Bronchial epithelial cell (primary cell): ENCODE measurements at places on chromosomes 11 and 22.

- peak; percentile 28 for DNase-seq
These were observed 686 bp downstream of the LMF2 start for GRCh38 chr22:50506611-50507420.

DNA sequence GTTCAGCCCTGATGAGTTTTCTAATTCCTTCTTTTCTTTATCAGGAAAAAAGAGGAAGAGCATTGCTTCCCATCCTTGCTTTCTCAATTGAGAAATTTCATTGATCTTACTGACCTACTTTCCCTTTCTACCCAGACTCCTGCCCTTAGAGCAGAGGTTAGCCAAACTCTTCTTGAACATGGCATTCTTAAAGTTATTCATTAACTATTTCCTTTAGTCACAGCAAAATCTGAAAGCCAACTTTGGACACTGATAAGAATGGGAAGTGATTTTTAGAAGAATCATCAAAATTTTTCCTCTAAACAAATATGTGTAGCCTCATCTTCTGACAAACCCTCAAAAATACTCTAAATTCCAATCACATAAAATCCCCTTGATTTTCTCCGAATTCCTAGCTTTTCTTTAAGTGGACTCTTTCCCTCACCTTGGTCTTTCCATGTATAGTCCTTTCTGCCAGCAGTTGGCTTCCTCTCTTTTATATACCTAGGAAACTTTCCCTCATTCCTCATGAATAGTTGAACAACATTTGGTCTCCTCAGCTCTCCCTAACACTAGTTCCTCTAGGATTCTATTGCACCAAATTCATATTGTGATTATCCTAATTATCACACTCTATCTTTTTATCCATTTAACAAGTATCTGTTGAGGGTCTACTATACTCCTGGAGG, 566.7 kb upstream of the CCDC90B start:
- DNase-seq: no peak

- DNase-seq: no peak
These were observed 126.0 kb upstream of the TTC12 start for GRCh38 chr11:113188371-113188834.

- DNase-seq: no peak
These were observed 7.8 kb upstream of the GRAMD4 start for GRCh38 chr22:46612341-46612903.

GRCh38 chr11:55503449-55503848, 50.8 kb upstream of the OR4C15 start:
- no peak for DNase-seq

- DNase-seq: peak; percentile 54
These were observed 69.3 kb downstream of the SHANK2 start for GRCh38 chr11:71182791-71183677.

DNA sequence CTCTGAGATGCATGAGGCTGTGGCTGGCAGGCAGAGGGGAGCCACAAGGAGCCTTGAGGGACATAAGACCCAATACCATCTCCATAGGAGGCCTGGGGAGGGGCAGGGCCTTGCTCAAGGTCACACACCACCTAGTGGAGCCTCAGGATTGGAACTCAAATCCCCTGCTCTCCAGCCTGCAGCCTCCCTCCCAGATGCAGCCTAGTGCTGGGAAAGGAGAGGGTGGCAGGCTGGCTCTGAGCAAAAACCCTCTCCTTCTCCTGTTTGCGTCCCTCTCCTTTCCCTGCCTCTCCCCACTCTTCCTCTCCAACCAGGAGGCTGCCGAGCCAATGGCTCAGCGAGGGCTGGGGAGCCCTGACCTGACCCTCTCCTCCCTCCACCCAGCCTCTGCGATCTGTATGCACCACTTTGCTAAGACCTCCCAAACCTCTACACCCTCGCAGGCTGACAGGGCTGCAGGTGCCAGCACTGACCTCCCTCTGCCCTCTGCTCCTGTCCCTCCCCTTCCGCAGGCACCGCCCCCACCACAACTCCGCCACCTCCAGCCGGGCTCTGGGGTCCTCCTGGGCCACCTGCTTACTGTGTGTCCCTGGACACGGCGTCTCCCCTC, 14.7 kb downstream of the IGLL1 start:
- DNase-seq: no peak

- no peak for DNase-seq
These were observed 3.3 kb downstream of the MRPL49 start for GRCh38 chr11:65125197-65126056.

DNA sequence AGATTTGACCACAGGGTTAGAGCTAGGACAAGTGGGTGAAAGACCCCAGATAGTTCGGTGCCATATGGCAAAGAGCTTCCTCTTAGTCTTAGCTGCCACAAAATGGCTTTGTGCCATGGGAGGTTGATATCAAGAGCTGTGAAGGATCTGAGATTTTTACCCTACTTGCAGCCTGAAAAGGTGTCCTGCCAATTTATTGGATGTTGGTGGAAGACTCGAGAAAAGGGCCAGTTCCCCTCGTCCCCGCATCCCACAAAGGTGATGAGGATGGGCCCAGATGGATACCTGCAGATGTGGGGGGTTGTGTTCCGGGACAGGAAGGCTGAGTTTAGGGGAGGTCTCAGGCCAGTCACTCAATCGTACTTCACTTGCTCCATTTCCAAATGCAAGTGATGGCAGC, 27.2 kb downstream of the YDJC start:
- no peak for DNase-seq

DNA sequence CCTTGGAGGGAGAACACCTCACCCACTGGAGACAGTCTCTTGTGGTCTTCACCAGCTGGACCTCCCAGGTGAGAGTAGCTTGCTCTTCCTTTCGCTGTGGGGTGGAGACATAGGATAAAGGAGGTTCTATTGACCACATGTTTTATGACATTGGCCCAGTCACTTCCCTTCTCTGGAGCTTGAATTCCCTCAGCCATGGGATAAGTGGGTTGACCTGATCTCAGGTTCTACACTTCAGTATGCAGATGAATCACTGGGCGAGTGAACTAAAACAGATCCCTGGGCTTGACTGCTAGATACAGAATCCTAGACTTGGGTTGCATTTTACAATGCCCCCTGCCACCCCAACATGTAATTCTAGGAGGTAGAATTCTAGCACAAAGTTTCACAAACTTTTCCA, 54.8 kb upstream of the PRSS23 start:
- DNase-seq: peak; percentile 54

- DNase-seq: no peak
These were observed 50.8 kb downstream of the BRD1 start for GRCh38 chr22:49776891-49777290.

GRCh38 chr11:27864091-27864491, 163.8 kb upstream of the BDNF start:
- peak; percentile 28 for DNase-seq

GRCh38 chr11:3122775-3123201, 42.3 kb downstream of the OSBPL5 start:
- no peak for DNase-seq

GRCh38 chr11:47001781-47002181, 65.2 kb downstream of the CSTPP1 start:
- no peak for DNase-seq

GRCh38 chr11:16000065-16000464, 356.3 kb downstream of the SOX6 start:
- DNase-seq: peak; percentile 71

DNA sequence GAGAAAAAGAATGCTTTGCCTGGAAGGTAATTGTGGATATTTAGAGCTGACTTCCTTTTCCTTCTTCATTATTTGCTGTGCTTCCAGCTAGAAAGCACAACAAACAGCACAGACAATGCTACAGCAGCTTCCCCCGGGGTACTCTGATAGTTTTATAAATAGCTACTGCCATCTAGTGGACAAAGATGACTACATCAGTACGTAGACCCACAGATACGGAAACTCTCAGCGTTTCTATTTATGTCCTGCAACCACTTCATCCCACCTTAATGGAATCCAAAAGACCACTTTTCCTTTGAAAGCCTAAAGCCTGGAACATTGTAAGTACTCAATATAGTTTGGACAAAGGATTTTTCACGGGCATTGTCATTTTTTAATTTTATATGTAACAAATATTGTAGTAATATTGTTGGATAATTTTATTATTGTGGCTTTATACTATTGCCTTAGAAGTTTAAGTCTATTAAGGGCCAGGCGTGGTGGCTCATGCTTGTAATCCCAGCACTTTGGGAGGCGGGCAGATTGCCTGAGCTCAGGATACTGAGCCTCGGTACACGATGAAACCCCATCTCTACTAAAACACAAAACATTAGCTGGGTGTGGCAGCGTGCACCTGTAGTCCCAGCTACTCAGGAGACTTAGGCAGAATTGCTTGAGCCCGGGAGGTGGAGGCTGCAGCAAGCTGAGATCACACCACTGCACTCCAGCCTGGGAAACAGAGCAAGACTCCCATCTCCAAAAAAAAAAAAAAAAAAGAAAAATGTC, 7.5 kb downstream of the HSPA8 start:
- peak; percentile 66 for DNase-seq

DNA sequence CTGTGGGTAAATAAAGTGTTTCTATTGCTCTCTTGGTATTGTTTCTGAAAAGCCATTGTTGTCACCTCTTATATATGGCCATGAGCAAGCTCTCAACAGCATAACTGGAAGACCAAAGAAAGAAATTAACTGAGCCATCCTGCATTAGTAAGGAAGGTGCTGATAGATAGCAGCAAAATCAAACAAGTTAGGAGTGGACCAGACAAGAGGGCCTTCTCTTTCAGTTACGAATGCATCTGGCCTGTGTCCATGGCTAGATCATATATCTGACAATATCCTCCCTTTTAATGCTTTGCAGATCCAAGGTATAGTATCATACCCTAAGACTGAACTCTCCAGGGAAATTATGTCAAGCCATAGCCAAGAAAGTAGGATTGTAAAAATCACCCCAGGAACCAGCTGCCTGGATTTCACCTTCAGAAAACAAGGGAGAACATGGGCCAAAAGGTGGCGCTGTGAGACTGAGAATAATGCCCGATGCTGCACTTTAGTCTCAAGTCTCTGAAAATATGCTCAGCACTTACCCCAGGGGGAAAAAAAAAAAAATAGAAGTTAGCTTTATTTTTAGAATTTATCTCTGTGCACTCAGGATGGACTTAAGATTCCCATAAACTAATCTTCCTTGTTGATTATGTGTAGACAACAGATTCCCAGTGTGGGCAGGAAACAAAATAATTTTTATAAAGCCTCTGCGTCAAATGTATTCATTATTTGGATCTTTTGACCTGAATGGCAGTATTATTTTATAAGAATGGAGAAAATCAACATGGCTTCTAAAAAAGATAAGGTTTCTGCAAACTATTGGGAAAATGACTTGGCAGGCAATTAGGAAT, 415.1 kb downstream of the ETS1 start:
- peak; percentile 75 for DNase-seq

GRCh38 chr11:1326435-1327063, 17.1 kb upstream of the TOLLIP start:
- DNase-seq: no peak

GRCh38 chr11:133898031-133898769, 52.9 kb upstream of the SPATA19 start:
- DNase-seq: no peak

DNA sequence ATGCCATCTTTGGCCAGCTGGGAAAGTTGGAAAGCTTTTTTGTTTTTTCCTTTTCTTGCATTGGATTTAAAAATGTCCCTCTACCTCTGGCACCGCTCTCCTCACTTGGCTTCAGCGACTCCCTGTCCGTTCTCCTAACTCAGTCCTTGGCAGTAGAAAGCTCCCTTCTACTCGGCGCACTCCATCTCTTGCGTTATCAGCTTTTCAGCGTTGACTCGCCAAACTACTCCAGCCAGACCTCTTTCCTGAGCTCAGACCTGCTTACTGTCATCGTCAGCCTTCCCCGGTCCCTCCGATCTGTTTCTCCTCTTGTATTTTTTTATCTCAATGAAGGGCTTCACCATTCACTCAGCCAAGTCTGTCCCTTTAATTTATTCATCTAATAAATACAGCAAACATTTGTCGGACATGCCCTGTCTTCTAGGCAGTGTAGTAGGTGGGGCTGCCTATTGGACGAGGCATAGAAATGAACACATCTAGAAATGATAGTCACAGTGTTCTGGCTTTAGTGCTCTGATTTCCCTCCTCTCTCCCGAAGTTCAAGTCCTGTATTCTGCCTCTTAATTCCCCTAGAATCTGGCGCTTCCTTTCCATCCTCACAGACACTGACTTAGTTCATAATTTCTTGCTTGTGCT, 839 bp downstream of the CEP164 start:
- peak; percentile 60 for DNase-seq

DNA sequence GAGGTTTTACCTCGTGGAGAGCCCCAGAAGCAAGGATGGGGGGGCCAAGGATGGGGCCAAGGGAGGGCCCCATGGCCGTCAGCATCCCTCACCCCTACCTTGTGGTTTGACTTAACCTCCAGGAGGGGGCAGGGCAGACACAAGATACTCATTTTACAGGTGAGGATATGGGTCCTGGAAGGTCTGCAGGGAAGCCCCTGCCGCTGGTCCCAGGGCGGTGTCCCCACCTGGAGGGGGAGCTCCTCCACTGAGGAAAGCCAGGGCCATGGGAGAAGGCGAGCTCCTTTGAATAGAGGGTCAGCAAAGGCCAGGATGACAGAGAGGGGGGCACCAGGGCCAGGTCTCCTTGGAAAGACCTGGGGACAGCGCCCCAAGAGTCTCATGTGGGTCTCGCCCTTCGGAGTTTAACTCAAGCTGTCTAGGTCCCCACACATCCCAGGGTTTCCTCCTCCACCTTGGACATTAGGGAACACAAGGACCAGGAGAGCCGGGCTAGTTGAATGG, 5.9 kb upstream of the ADORA2A start:
- no peak for DNase-seq

DNA sequence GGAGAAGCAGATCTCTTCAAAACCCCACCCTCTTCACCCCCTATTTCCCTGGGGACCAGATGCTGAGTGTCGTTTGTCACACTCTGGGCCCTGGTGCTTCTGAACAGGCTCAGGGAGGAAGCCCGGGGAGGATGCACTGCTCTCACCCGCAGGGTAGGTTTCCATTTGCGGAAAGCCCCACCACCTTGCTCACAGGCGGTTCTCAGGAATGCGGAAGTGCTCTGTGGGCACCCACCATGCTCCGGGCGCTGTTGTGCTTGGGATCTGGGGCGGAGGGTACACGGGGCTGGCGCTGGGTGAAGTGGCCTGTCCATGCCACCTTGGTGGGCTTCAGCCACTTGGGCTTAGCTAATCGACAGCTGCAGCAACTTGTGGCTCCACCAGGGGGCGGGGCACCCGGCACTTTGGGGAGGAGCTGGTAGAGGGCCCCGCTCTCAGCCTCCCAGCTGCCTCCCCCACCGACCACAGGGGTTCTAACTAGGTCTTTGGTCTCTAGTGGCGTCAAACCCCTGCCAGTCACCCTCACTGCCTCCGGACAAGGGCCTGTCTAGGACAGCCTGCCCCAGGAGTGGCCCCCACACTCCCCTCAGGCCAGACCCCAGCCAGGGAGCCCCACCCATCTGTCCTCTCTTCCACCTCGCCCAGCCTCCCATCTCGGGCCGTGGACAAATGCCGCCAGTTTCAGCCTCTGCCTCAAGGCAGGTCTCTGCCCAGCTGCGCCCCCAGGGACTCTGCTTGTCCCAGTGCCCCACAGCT, 7.4 kb downstream of the NDUFV1 start:
- DNase-seq: peak; percentile 64

- DNase-seq: no peak
These were observed 816 bp upstream of the PHRF1 start for GRCh38 chr11:575313-575995.

- no peak for DNase-seq
These were observed 171.5 kb upstream of the B3GAT1 start for GRCh38 chr11:134583397-134583990.

- no peak for DNase-seq
These were observed 10.2 kb upstream of the ACAT1 start for GRCh38 chr11:108111126-108111525.

- DNase-seq: no peak
These were observed 20.1 kb upstream of the TMPRSS4 start for GRCh38 chr11:118056806-118057205.
